ENCODE measurements at places on chromosomes 16 and 17.

DNA sequence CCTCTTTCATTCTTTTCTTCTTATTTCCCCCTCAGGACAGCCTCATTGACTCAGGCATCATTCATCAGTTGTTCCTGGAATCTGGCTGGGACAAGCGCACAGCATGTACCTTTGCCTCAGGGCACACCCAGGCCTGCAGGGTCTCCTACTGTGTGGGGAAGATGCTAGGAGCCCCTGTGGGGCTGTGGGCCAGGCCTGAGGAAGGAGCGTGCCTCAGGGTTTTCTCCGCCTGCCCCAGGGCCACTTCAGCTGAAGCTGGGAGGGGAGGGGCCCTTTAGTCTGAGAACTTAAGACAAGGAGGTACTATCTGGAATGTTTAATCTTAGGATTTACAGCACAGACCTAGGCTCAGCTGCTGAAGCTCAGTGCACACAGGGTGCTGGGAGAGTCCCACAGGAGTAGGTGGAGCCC lies 7.9 kb downstream of the ELMO3 start:
- DNase-seq: no peak

DNA sequence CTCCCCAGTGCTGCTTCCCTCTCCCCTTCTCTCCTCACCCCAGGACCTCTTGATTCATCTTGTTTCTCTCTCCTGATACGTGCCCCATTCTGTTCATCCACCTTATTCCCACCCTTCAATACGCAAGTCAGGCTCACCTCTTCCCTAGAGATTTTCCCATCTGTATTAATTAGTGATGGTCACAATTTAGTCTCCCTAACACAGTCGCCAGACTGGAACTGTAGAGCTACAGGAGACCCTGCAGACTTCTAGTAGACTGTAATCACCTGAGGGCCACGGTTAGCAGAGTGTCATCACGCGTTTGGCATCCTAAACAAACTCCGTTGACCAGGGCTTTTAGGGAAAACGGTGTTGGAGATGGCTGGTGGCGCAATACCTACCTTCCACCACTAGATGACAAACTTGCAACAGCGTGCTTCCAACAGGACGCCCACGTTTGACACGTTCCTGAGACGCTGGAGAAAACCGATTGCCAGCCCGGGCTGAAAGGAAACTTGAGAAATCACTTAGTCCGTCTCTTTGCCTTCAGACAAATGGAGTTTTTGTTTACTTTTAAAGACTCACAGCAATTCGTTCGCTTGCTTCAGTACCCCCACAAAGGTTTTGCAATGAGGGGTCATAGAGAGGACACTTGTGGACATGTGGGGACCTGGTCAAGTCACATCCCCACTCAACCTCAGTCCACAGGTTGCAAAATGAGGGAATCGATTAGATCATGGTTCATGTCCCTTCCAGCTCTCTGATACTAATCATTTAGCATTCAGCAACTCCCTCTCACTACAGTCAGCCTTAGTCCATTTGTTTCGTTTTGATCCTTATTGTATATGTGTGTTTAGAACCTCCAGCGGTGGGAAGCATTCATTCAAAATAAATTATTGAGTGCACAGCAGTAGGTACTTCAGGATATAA lies 20.6 kb downstream of the MYL4 start:
- peak; percentile 88 for DNase-seq

DNA sequence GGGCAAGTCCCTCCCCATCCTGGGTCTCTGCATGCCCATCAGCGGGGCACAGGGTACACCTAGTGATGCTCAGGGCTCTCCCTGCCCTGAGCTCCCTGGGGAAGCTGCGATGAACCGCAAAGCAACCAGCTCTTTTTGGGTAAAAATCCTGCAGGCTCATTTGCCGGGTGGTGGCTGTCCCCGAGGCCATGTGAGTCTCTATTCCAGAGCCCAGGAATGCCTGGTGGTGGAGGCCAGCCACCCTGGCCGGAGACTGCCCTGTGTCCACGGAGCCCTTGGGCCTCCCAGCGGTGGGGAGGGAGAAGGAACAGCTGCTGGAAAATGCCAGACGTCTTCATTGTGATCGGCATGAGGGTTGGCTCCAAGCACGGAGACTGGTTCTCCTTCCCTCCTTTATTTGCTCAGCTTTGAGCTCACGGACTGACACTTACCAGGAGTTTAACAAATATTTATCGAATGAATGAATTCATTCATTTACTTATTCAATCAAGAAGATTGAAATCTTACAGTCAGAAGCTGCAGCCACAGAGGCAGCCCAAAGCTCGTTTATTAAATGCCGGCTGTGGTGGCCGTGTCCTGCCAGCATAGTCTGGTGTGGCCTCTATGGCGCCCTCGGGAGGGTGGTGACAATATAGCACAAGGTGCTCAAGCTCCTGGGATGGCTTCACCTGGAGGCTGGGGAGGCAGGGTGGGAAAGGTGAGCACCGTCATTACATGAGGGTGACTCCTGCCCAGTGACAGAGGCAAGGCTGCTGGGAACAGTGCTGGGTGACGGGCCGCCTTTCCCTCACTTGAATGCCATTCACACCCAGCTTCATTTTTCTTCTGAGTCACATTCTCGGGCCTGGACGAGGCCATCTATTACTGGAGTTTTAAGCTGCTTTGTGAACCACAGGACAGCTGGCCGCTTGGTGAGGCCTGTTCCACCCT lies 31.1 kb upstream of the JPH3 start:
- DNase-seq: peak; percentile 71

GRCh38 chr16:8496364-8496763 lies 93.9 kb downstream of the TMEM114 start:
- DNase-seq: no peak

DNA sequence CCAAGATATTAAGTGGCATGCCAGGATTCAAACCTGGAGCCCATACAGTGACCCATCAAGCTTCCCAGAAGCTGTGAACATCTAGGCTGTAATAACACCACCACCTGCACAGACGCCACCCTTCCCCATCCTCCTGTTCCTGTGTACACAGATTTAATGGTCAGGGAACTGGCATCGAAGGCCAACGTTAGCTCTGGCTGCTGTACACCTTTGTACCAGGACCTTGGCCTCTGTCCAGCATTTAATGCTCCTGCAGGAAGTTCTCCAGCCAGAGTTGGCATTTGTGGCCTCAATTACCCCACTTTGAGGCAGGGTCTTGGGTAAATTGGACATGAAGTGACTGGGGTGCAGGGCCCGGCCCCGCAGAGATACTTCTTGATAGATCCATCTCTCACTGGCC lies 49.3 kb downstream of the SCNN1B start:
- DNase-seq: no peak

DNA sequence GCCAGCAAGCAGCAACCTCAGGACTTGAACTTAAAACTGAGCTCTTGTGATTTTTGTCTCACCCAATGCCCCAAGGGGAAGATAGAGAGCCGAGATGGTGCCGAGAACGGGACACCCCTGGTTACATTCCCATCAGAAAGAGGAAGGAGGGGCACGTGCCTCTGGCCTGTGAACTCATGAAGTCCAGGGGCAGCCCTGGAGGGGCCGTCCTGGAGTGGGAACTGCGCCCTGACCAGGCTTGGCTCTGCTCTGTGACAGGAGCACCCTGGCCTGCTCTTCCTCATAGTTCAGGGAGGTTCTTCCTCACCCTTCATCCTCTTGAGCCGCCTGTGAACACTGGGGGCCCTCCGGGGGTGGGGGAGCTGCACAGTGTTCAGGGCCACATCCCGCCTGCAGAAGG lies 130.3 kb upstream of the FOXF1 start:
- DNase-seq: no peak

- DNase-seq: no peak
Measured at GRCh38 chr17:46097497-46097896, 95.7 kb downstream of the KANSL1 start.

- no peak for DNase-seq
Measured at GRCh38 chr16:67399218-67399733, 6.0 kb upstream of the TPPP3 start.

GRCh38 chr17:33769066-33769465 lies 476.0 kb upstream of the ASIC2 start:
- DNase-seq: no peak

DNA sequence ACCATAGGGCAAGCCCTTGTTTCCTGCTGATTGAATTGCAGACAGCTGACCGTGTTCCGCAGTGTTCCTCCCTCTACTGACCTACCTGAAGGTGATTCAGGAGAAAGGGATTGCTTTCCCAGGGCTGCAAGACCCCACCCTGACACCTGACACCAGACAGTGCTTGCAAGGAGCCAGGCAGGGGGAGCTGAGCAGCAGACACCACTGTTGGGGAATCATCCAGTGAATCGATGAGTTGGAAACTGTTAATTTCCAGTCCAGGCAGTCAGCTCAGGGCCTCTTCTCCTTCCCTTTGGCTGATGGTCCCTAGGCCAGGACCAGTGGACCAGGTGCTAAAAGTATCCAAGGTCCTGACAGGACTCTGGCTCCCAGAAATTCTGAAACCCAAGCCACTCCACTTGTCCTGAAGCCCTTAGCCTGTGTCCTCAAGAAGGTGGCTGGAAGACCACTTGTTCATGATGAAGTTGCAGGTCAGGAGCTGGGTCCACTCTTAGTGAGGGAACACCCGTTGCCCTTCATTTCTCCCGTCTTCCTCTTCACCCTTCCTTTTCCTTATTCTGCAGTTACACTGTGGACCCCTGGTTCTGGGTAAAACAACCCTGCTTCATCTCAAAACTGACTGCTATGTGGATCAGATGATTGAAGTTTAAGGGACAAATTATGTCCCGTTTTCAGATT lies 9.5 kb upstream of the UNK start:
- peak; percentile 49 for DNase-seq

DNA sequence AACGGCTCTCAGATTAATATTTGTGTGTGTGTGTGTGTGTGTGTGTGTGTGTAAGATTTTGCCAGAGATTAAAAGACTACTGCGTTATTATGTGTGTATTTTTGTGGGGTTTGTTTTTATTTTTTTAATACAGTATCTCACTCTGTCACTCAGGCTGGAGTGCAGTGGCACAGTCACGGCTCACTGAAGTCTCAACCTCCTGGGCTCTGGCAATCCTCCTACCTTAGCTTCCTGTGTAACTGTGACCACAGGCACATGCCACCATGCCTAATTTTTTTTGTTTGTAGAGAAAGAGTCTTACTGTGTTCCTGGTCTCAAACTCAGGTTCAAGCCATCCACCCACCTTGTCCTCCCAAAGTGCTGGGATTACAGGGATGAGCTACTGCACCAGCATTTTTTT lies 87.2 kb downstream of the CYB561 start:
- no peak for DNase-seq

DNA sequence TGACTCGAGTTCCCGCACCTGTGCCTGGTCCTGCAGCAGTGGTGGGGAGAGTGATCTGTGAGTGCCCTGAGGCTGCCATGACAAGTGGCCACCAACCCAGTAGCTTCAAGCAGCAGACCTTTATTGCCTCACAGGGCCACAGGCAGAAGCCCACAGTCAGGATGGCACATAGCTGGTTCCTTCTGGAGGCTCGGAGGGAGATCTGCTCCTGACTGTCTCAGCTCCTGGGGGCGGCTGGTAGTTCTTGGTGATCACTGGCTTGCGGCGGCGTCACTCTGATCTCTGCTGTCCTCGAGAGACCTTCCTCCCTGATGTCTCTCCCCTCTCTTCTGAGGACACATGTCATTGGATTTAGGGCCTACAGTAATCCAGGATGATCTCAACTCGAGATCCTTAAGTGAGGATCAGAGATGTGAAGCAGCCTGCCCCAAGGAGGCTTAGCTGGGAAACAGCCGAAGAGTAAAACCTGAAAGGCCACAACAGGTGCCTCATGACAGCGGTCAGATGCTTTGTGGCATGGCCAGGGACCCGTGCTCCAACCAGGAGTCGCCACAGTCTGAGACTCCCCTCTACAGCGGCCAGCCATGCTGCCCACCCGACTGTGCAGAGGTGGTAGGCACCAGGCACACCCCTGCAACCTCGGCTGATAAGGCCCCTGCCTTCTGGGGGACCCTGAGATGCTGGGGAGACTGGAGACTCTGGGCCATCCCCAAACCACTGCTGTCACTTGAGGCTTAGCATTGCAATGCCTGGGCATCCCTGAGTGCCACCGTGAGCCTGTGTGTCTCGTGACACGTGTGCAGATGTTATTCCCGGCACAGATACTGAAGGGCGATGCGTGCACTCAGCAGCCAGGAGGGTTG lies 30.0 kb upstream of the SLC38A10 start:
- DNase-seq: no peak

DNA sequence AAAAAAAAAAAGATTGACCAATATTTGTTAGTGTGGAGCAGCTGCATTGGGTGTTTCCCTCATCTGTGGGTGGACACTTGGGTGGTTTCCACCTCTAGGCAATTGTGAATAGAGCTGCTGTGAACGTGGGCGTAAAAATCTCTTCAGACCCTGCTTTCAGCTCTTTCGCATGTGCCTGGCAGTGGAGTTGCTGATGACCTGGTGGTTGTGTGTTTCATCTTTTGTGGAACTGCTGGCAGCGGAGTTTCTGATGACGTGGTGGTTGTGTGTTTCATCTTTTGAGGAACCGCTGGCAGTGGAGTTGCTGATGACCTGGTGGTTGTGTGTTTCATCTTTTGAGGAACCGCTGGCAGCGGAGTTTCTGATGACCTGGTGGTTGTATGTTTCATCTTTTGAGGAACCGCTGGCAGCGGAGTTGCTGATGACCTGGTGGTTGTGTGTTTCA lies 21.4 kb downstream of the ZC3H18 start:
- peak; percentile 25 for DNase-seq

DNA sequence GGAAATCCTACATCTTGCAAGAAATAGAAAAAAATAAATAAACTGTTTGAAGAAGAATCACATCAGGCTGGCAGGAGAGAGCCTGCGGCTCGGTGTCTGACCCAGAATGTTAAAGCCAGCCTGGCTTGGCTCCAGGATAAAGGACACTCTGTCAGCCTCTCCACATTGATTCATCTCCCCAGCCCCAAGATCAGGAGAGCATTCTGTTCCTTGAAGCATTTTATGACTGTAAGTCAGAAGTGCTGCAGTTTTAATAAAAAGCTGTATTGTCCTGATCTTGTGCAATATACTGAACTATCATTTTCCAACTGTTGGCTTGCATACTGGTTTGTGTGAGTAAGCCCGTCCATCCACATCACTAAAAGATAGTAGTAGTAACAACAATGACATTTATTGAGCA lies 426.6 kb downstream of the HAPSTR1 start:
- no peak for DNase-seq

GRCh38 chr17:21425736-21426135 lies 49.6 kb downstream of the KCNJ12 start:
- no peak for DNase-seq

DNA sequence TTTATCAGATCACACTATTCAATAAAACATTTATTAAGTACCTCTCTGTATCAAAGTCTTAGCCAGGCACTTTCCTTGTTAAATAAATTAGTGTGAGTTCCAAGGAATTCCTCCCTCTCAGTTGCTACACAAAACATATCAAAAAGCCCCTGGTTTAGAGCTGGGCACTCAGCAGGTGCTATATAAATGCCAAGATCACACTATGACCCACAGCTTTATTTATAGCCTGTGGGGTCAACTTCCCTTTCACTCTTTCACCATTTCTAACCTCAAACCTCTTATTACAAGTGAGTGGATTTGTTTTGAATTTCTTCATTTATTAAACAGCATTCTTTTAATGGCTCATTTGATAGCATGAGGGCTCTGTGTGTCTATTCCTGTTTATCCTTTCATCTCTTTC lies 112.6 kb upstream of the MPHOSPH6 start:
- DNase-seq: no peak

GRCh38 chr17:33220036-33220435 lies 73.1 kb downstream of the ASIC2 start:
- no peak for DNase-seq

GRCh38 chr17:72575542-72576233 lies 454.9 kb downstream of the SOX9 start:
- no peak for DNase-seq

- no peak for DNase-seq
Measured at GRCh38 chr16:59351305-59351903, 617.3 kb upstream of the GOT2 start.

Measured in breast epithelium (tissue), 4 donors.